ENCODE measurements at places on chromosomes 1 and 21. TPM values are rescaled to one million over a fixed set of nuclear protein-coding genes. Genes with fewer than 3 reads are reported as not detected.
A peak's percentile ranks its signal among the peaks of the same experiment; 100 is the strongest.

DNA sequence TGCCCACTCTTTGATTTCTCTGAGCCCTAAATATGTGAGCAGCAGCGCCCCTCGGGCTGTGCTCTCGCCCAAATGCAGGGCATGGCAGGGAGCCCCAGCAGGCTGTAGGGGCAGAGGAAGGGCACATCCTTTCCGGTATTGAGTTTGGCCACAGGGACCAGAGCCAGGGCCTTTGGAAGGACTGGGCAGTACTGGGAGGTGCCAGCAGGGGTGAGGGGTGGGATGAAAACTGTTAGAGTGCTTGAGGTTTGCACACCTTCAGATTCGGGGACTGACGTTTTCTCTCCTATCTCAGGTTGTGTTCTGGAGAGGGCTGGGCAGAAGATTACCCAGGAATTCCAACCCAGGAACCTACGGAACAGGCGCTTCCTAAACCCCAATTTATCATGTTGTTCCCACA lies 2.2 kb upstream of the ATP1A2 start:
- no peaks in the 10 kb centered on the region for H3K36me3 ChIP-seq
- DNase-seq, result no peak
- H3K27me3 ChIP-seq, result peaks cover 13% of the 10 kb centered on the region

GRCh38 chr1:90835661-90836344 lies 118.7 kb upstream of the BARHL2 start:
- peaks cover 7% of the 10 kb centered on the region for H3K4me1 ChIP-seq
- H3K27ac ChIP-seq, result no peak overlapping the region
- H3K27me3 ChIP-seq, result peaks cover 92% of the 10 kb centered on the region
- DNase-seq, result no peak
- no peak overlapping the region for H3K4me3 ChIP-seq
- H3K36me3 ChIP-seq, result peaks cover 3% of the 10 kb centered on the region

GRCh38 chr1:166066107-166066506 lies 100.7 kb downstream of the FAM78B start:
- H3K4me3 ChIP-seq, result no peak overlapping the region
- no peaks in the 10 kb centered on the region for H3K4me1 ChIP-seq
- no peaks in the 10 kb centered on the region for H3K36me3 ChIP-seq
- H3K27ac ChIP-seq, result no peak overlapping the region
- DNase-seq, result no peak

GRCh38 chr1:119874186-119874585 lies 22.1 kb downstream of the ADAM30 start:
- no peak overlapping the region for H3K27ac ChIP-seq
- peaks cover 45% of the 10 kb centered on the region for H3K27me3 ChIP-seq
- H3K4me1 ChIP-seq, result peaks cover 13% of the 10 kb centered on the region
- H3K4me3 ChIP-seq, result no peak overlapping the region

DNA sequence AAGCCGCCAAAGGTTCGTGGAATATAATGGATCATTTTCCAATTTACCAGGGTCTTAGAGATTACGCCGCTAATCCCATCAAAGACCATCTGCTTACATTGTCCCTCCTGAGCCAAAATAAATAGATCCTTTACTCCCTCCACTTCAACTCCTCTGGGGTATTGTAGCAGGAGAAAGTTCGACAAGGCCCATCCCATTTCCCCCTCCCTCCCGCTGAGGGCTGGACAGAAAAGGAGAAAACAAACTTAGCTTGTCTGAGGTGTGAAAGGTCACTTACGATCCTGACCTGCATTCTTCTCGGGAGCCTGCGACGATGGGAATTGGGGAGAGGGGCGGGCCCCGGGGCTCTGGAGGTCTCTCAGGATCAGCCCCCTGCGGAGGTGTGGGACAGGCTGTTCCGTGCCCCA lies 60.8 kb downstream of the MEF2D start:
- DNase-seq, result no peak
- peaks cover 79% of the 10 kb centered on the region for H3K27me3 ChIP-seq
- H3K4me1 ChIP-seq, result peaks cover 24% of the 10 kb centered on the region
- H3K27ac ChIP-seq, result no peak overlapping the region

- no peak for DNase-seq
- peaks cover 36% of the 10 kb centered on the region for H3K4me1 ChIP-seq
- no peaks in the 10 kb centered on the region for H3K27me3 ChIP-seq
- H3K4me3 ChIP-seq, result no peak overlapping the region
- peaks cover 22% of the 10 kb centered on the region for H3K36me3 ChIP-seq
Observed at GRCh38 chr21:44884097-44884496, 10.6 kb upstream of the PTTG1IP start.

- no peak overlapping the region for H3K27ac ChIP-seq
- H3K4me3 ChIP-seq, result no peak overlapping the region
Observed at GRCh38 chr1:24459551-24460266, 42.9 kb upstream of the RCAN3 start.

DNA sequence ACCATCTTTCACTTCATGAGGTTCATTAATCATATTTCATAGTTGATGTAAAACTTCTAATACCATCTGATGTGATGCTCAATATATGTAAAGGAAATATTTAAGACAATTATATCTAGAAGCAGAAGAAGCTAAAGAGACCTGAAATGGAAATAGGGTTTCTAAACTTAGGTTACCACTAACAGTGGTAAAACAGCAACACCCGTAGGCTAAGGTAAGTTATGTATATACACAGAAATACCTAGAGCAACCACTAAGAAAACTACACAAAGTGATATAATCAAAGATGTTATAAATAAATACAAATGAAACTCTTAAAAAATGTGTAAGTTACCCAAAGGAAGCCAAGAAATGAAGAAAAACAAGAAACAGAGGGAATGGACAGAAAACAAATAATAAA lies 61.1 kb upstream of the TNFSF4 start:
- H3K27ac ChIP-seq, result no peak overlapping the region
- no peak overlapping the region for H3K4me3 ChIP-seq
- H3K27me3 ChIP-seq, result no peaks in the 10 kb centered on the region

DNA sequence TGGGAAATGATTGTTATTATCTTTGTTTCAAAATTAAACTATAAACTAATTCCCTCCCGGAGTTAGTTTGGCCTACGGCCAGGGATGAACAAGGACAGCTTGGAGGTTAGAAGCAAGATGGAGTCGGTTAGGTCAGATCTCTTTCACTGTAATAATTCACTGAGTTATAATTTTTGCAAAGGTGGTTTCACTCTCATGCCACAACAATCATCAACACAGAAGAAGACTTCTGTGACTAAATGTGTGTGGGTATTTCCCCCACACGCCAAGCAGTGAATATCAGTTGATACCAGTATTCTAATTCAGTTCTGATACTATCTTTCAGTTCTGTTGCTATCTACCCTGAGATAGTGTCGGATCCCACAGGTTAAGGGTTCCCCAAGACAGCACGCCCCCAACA lies 215.1 kb downstream of the S1PR1 start:
- H3K27me3 ChIP-seq, result peaks cover 17% of the 10 kb centered on the region
- peaks cover 4% of the 10 kb centered on the region for H3K36me3 ChIP-seq
- peaks cover 34% of the 10 kb centered on the region for H3K4me1 ChIP-seq
- no peak overlapping the region for H3K27ac ChIP-seq

- peaks cover 11% of the 10 kb centered on the region for H3K27me3 ChIP-seq
- H3K4me3 ChIP-seq, result no peak overlapping the region
- no peaks in the 10 kb centered on the region for H3K36me3 ChIP-seq
Observed at GRCh38 chr1:61585714-61586113, 139.2 kb downstream of the TM2D1 start.

GRCh38 chr1:17935230-17935629 lies 172.4 kb upstream of the IGSF21 start:
- H3K4me3 ChIP-seq, result no peak overlapping the region
- H3K27ac ChIP-seq, result no peak overlapping the region
- no peak for DNase-seq
- no peaks in the 10 kb centered on the region for H3K27me3 ChIP-seq
- no peaks in the 10 kb centered on the region for H3K36me3 ChIP-seq
- no peaks in the 10 kb centered on the region for H3K4me1 ChIP-seq

DNA sequence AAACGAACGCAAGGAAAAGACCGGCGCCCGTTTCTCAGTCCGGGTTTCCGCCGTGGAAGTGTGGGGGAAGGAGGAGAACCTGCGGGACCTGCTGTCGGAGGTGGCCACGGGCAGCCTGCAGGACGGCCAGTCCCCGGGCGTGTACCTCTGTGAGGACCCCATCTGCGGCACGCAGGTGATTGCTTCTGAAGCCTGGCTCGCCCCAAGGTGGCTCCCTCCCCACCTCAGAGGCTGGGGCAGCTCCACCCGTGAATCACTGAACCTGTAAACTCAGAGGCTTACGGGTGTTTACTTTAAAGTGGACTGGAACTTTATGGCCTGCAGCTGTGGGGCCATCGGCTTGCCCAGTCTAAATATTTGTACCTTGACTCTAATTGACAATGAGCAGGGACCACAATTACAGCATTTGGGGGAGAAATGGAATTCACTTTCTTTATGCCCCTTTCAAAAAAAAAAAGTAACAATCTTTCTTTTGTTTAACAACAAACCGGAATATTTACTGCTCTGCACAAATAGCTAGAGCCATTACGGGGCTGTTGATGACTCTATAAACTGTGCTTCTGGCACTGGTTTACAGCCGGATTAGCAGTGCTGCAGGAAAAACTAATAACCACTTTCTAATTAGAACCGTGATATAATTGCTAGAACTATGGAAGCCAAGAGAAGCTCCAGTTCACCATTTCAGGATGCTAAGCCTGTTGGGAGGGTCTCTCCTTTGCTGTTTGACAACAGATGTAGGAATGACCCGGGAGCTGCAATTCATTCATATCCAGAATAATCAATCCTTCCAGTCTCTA lies 454.8 kb downstream of the KIF26B start:
- peaks cover 3% of the 10 kb centered on the region for H3K27me3 ChIP-seq
- H3K36me3 ChIP-seq, result no peaks in the 10 kb centered on the region
- no peak overlapping the region for H3K27ac ChIP-seq
- H3K4me3 ChIP-seq, result no peak overlapping the region
- DNase-seq, result no peak

GRCh38 chr1:3326516-3327388 lies 127.7 kb upstream of the ARHGEF16 start:
- no peak overlapping the region for H3K27ac ChIP-seq
- H3K4me1 ChIP-seq, result no peaks in the 10 kb centered on the region
- DNase-seq, result no peak
- H3K27me3 ChIP-seq, result no peaks in the 10 kb centered on the region
- H3K36me3 ChIP-seq, result no peaks in the 10 kb centered on the region

GRCh38 chr1:13703128-13703513 lies 3.1 kb downstream of the PRDM2 start:
- DNase-seq, result no peak
- H3K4me3 ChIP-seq, result no peak overlapping the region
- peak overlapping the region; percentile 81 for H3K27ac ChIP-seq
- H3K36me3 ChIP-seq, result peaks cover 20% of the 10 kb centered on the region
- peaks cover 59% of the 10 kb centered on the region for H3K4me1 ChIP-seq

- H3K36me3 ChIP-seq, result no peaks in the 10 kb centered on the region
- no peak overlapping the region for H3K27ac ChIP-seq
- DNase-seq, result no peak
- no peaks in the 10 kb centered on the region for H3K27me3 ChIP-seq
- no peak overlapping the region for H3K4me3 ChIP-seq
Observed at GRCh38 chr1:82405333-82405732, 604.6 kb downstream of the ADGRL2 start.

DNA sequence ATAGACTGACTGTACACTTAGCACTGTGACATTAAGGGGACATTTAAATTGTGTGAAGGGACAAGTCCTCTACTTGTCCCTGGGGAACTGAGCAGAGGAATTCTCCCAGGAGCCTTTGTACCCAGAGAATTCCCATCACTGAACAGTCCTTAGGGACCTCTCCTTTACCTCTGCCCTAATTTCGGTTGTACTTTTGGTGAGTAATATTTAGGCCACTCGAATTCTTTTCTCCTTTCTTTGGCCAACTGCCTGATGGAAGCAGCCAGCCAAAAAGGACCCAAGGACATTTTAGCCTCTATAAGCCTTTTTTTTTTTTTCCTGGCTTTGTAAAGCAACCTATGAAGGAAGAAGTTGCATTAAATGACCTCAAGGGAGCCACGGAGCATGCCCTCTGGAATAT lies 71.5 kb downstream of the NR5A2 start:
- no peak overlapping the region for H3K27ac ChIP-seq
- no peaks in the 10 kb centered on the region for H3K36me3 ChIP-seq
- peaks cover 6% of the 10 kb centered on the region for H3K4me1 ChIP-seq
- H3K4me3 ChIP-seq, result no peak overlapping the region
- peaks cover 4% of the 10 kb centered on the region for H3K27me3 ChIP-seq
- DNase-seq, result no peak

DNA sequence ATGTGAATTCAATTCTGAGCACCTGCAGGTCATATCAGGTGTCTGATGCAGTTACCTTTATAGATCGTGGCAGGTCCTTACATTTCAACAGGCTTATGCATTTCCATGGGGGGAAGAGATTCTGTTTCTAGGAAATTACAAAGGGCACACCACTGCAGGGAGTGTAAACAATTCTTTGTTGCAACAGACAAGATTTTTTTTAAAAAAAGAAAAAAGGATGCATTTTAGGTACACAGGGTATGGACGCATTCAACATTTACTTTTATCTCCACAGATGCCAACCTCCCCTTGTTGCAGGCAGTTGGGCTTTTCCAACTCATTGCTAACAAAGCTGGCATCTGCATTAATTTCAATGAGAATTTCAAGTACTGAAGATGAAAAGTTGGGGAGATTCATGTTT lies 13.5 kb upstream of the TEKT2 start:
- no peak for DNase-seq
- H3K27ac ChIP-seq, result no peak overlapping the region
- no peaks in the 10 kb centered on the region for H3K4me1 ChIP-seq
- H3K27me3 ChIP-seq, result no peaks in the 10 kb centered on the region

DNA sequence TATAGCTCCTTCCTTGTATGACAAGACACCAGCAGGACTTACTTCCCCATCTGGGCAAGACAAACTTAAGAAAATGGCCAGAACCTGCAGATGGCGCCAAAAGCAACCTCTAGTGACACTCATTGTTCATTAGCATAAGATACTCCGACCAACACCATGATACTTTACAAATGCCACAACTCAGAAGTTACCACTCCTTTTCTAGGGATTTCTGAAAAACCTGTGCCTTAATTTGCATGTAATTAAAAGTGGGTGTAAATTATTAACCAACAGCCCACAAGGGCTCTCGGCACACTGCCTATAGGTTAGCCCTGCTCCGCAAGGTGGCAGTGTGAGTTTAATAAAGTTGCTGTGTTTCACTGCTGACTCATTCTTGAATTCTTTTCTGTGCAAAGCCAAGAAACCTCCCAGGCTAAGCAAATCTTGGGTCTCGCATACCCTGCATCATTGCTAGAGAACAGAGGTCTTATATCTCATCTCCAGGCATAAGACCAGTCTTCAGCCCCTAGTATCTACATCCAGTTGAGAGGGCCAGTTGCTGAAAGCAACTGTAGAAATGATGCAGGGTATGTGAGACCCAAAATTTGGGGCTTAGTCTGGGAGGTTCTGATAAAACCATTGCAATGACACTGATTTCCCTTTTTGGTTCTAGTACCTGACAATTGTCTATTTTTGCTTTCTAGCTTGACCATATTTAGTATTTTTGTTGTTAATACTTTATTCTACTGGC lies 86.4 kb downstream of the FAF1 start:
- peak; percentile 79 for DNase-seq
- no peak overlapping the region for H3K27ac ChIP-seq

LCE2A gene
- not detected for total RNA-seq

PKLR gene
- total RNA-seq, result not detected

LCE1D gene
- not detected for total RNA-seq

SLC25A44 gene
- 33.8 TPM for total RNA-seq

FHAD1 gene
- 0.21 TPM for total RNA-seq

USH2A gene
- total RNA-seq, result not detected

Data from activated CD8-positive, alpha-beta T cell treated with anti-CD3 and anti-CD28 coated beads, Interleukin-2, amount 10 ng/mL, durations not matched to agents 7 days and 5 days (primary cell).